ENCODE measurements at places on chromosomes 4 and X.

DNA sequence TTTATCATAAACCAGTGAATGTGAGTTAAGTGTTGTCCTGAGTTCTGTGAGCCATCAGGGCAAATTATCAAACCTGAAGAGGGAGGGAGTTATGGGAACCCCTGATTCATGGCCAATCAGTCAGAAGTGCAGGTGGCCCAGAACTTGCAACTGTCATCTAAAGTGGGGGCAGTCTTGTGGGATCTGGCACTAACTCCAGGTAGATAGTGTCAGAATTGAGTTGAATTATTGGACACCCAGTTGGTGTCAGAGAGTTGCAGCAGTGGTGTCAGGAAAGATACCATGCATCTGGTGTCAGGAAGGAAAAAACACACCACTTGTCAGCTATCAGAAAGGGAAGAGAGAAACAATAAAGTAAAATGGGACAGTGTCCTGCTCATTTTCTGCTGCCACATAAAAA lies 8.4 kb downstream of the CORIN start:
- DNase-seq = no peak

- DNase-seq = no peak
Measured at GRCh38 chrX:39556056-39556455, 541.7 kb downstream of the BCOR start.

GRCh38 chrX:116111934-116112595 lies 58.5 kb upstream of the AGTR2 start:
- no peak for DNase-seq

DNA sequence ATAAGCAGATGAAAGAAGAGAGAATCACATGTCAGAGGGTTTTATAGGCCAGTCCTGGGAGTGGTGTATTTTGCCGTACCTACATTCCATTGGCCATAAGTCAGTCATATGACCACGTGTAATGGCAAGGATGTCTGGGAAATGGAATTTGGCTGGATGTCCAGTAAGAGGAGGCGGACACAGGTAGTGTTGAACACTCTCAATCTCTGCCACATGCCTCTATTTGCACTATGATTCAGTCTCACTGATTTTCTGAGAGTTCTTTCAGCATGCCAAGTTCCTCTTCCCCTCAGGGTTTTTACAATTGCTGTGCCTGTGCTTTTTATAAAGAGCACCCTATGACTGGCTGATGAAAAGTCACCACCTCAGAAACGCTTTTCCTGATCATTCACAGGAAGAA lies 164.2 kb upstream of the GPR101 start:
- no peak for DNase-seq

GRCh38 chr4:45155081-45155777 lies 428.9 kb upstream of the GNPDA2 start:
- DNase-seq = no peak

DNA sequence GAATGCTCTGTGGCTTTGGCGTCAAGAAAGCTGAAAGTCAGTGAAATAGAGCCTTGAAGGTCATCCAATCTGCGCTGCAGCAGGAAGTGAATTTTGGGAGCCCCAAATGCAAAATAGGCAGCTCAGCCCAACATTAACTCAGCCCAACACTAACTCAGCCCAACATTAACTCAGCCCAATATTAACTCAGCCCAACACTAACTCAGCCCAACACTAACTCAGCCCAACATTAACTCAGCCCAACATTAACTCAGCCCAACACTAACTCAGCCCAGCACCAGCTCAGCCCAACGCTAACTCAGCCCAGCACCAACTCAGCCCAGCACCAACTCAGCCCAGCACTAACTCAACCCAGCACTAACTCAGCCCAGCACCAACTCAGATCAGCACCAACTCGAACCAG lies 71.5 kb downstream of the SORBS2 start:
- no peak for DNase-seq

GRCh38 chr4:128451270-128451905 lies 163.8 kb upstream of the PGRMC2 start:
- no peak for DNase-seq

DNA sequence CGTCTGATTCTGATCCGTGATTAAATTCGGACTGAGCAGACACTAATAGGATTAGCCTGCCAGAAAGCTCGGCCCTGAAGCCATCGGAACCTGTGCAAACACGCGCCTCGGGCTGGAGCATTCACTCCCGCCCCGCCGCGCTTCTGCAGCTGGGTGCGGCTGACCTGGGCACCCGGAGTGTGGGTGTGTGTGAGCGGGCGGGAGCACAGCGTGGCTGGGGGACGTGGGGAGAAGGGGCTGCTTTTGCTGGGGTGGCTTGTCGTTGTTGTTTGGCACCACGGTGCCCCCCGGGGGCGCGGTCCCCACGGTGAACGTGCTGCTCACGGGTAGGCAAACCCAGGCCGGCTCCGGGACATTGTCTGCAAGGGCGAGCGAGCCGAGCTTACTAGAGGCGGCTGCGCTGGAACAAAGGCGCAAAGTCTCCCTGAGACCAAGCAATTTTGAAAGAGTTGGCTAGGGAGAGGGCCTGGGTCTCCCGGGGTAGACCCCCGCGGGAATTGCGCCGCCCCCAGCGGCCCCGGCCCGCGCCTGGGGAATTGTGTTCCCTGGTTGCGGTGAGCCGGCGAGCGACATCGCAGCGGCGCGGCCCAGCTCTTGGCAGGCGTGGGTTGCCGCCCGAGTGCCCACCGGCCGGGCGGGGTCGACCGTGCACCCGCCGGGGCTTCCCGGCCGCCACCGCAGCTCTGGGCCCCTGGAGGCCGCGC lies 1.4 kb downstream of the MAMLD1 start:
- DNase-seq = no peak

GRCh38 chrX:78321809-78322208 lies 5.6 kb downstream of the CYSLTR1 start:
- DNase-seq = no peak

DNA sequence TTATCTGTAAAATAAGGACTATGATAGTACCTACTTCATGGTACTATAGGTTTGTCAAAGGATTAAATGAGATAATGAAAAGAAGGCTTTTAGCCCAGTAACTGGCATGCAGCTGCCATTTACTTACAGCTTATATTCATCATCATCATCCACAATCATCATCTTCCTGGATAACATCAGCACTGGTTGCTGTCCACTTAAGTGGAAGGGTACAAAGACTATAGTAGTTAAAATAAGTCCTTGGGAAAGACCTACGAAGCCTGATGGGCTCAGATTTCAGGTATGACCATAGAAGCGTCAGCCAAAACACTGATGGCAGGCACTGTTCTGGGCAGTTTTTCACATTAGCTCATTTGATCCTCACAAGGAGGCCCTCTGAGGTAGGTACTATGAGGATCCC lies 20.6 kb downstream of the CCDC149 start:
- DNase-seq = no peak

DNA sequence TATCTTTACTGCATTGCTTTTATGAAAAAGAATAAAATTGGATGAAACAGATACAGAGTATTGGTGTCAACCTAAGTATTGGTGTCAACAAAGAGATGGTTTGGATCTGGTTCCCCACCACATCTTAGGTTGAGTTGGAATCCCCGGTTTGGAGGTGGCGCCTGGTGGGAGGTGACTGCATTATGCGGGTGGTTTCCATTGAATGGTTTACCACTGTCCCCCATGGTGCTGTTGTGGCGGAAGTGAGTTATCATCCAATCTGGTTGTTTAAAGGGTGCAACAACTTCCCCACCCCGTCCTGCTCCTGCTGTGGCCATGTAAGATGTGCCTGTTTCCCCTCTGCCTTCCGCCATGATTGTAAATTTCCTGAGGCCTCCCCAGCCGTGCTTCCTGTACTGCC lies 52.8 kb upstream of the CD99 start:
- DNase-seq = no peak

- DNase-seq = no peak
Measured at GRCh38 chrX:120823556-120823955, 52.1 kb downstream of the CT47B1 start.

GRCh38 chr4:20474119-20474518 lies 222.4 kb downstream of the SLIT2 start:
- DNase-seq = no peak

- no peak for DNase-seq
Measured at GRCh38 chrX:10984213-10984612, 126.9 kb upstream of the HCCS start.

DNA sequence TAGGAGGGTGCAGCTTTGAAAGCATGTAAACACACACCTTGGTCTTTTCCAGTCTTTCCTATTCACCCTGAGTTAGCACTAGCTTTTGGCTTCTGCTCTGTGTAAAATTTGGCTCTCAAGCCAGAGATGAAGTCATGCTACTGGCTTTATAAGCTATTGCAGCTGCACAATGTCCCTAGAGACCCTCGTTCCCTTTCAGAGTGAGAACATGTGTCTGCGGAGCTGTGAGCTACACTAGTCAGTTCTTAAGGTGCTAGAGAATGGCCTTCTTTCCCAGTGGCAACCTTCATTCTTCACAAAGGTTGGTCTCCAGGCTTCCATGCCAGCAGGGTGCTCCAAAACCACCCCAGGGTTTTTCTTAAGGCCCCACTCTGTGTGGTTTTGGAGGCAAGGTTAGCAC lies 199.1 kb downstream of the SPATA18 start:
- DNase-seq = no peak

- no peak for DNase-seq
Measured at GRCh38 chr4:31237233-31237632, 517.1 kb downstream of the PCDH7 start.

DNA sequence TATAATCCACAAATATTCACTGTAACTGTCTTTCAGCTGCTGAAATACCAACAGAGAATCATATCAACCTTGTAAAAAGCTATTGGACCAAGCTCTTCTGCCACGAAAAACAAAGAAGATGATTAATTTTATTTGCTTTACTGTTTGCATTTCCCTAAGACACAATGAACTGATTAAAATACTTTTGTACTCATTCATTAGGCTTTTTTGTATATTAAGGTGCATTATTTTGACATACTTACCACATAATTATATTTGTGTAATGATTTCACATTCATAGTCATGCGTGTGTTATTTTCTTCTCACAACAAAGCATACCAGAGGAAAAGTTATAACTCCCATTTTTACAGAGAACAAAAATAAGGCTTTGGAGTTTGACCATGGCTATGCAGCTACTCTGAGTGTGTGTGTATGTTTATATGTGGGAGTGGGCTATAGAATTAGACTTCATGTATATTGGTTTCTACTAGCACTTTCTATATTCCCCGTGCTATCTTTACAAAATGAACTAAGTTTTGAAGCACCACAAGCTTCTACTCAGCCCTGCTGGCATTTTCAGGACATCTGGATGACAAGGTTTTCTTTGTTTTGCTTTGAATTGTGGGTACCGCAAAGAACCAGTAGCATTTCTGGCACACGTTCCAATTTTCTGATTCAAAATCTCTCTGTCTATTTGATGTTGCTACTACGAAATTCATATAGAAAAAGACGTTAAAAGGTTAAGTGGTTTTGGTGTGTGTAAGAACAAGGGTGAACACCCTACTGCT lies 11.0 kb upstream of the FGF5 start:
- no peak for DNase-seq

DNA sequence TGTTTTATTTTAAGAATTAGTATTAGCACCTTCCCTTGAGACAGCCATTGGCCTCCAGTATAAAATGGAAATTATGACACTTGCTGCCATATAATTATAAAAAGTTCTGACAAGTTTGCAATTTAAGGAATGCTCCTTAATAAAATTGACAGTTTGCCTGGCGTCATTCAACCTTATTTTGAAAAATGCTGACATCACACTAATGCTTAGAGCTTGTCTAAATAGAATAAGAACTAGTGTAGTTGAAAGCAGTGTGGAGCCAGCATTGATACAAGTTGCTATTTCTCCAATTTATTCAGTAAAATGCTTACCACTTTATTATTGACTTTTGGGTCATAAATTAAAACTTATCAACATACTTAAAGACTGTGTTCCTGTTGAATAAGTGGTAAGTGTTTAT lies 54.3 kb upstream of the ARX start:
- no peak for DNase-seq

- DNase-seq = no peak
Measured at GRCh38 chr4:74021601-74022000, 16.9 kb downstream of the CXCL3 start.

DNA sequence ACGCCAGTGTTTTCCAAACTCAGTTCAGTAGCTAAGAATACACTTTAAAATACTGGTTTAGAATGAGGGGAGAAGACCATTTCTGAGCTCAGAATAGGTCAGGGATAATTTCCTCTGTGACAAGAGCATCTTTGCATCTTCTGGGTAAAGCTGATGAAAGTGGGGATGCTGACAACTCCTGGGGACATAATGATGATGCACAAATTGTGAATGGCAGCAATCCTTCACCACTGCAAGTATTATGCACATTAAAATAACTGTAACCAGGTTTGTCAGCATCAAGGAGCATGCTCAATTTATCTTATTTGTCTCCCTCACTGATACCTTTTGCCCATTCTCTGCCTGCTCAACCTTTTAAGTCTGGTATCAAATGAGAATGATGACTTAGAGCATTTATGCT lies 248.2 kb downstream of the EPHA5 start:
- DNase-seq = no peak

DNA sequence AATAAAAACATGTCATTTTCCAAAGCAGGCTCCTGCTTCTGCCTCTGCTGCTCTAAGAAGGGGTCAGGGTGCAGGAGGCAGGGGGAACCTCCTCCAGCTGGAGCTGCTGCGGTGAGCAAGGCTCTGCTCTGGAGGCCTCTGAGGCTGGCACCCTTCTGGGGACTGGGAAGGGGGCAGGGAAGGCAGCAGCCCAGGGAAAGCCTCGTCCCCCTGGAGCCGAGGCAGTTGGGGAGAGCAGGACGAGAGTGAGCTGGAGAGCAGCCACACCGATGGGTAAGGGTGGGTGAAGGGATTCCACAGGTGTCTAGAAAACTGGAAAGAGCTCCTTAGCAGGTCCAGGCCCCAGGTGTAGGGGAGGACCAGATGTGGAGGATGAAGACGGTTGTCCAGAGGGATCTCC lies 2.0 kb upstream of the CTAG2 start:
- DNase-seq = no peak

GRCh38 chr4:101271516-101271915 lies 75.8 kb downstream of the PPP3CA start:
- DNase-seq = no peak

- DNase-seq = no peak
Measured at GRCh38 chr4:162684371-162684700, 482.4 kb downstream of the NAF1 start.

DNA sequence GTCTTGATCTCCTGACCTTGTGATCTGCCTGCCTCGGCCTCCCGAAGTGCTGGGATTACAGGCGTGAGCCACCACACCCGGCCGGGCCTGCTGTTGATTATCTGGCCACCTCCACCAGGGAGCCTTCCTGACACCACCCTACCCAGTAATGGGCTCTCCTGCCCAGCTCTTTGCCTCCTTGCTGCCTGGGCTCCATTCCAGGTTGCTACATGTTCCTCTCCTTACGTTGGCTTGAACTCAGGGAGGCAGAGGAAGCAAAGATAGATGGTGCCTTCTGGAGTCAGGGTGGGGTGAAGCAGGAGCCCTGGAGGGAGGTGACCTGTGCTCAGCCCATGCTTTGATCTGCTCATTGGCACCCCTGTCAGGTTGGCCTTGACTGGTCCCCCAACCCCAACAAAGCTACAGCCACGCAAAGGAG lies 26.3 kb downstream of the FLNA start:
- DNase-seq = no peak

Measured in SHP77 (cell line).